ENCODE measurements at places on chromosomes 6 and 20. TPM values are rescaled to one million over a fixed set of nuclear protein-coding genes. Genes with fewer than 3 reads are reported as not detected.

Gene ZNF311
- 0.59 TPM for total RNA-seq

Gene RNF217
- total RNA-seq = 20.5 TPM

Gene FITM2
- 9.8 TPM for total RNA-seq

Gene TTBK1
- 0.07 TPM for total RNA-seq

Gene PARD6B
- 0.13 TPM for total RNA-seq

Gene PAK5
- total RNA-seq = not detected

Gene TMEM244
- not detected for total RNA-seq

Gene NPEPL1
- total RNA-seq = 25.5 TPM
